ENCODE measurements at places on chromosomes 5 and 9. TPM values are rescaled to one million over a fixed set of nuclear protein-coding genes. Genes with fewer than 3 reads are reported as not detected.

- no peaks in the 10 kb centered on the region for H3K36me3 ChIP-seq
- DNase-seq, result no peak
- no peak overlapping the region for H3K4me3 ChIP-seq
- peaks cover 3% of the 10 kb centered on the region for H3K4me1 ChIP-seq
- H3K27ac ChIP-seq, result peak overlapping the region; percentile 62
These were observed 84.1 kb downstream of the FEM1C start for GRCh38 chr5:115460472-115460871.

DNA sequence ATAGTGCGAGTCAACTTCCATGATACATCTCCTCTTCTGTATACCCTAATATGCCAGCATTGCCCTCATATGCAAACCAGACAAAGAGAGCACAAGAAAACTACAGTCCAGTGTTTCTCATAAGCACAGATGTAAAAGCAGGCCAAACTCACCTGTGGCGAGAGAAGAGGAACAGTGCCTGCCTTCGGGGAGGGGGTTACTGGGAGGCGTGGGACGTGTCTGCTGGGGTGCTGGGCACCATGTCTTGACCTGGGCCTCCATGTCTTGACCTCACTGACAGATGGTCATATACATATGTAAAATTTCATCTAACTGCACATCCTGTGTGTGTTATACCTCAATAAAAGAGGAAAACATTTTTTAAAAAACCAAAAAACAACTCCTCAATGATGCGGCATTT is 159.3 kb upstream of the PPP1R26 start:
- H3K4me3 ChIP-seq, result no peak overlapping the region
- H3K36me3 ChIP-seq, result no peaks in the 10 kb centered on the region
- H3K4me1 ChIP-seq, result no peaks in the 10 kb centered on the region
- peak; percentile 7 for DNase-seq
- H3K27me3 ChIP-seq, result no peaks in the 10 kb centered on the region
- no peak overlapping the region for H3K27ac ChIP-seq

GRCh38 chr5:65766175-65766574 is 44.2 kb downstream of the NLN start:
- H3K27ac ChIP-seq, result no peak overlapping the region
- H3K27me3 ChIP-seq, result no peaks in the 10 kb centered on the region
- H3K36me3 ChIP-seq, result no peaks in the 10 kb centered on the region
- DNase-seq, result no peak
- no peaks in the 10 kb centered on the region for H3K4me1 ChIP-seq

DNA sequence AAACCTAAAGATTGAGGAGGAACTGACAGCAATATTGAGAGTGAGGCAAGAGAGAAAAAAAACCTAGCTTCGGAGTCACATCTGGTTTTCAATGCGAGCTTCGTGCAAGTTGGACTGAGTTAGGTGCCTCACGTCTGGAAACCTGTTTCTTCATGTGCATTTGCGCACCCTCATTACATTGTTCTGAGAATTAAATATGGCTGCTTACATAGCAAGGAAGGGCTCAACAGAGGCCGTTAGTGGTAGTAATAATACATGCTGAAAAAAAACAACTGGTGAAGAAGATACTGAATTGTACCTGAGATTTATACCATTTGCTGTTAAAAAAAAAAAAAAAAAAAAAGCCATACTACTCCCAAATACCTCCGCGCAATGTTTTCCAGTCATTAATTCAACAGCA is 18.6 kb downstream of the DNAJA1 start:
- peak overlapping the region; percentile 94 for H3K27ac ChIP-seq
- H3K4me3 ChIP-seq, result peak overlapping the region; percentile 59
- H3K4me1 ChIP-seq, result peaks cover 15% of the 10 kb centered on the region

DNA sequence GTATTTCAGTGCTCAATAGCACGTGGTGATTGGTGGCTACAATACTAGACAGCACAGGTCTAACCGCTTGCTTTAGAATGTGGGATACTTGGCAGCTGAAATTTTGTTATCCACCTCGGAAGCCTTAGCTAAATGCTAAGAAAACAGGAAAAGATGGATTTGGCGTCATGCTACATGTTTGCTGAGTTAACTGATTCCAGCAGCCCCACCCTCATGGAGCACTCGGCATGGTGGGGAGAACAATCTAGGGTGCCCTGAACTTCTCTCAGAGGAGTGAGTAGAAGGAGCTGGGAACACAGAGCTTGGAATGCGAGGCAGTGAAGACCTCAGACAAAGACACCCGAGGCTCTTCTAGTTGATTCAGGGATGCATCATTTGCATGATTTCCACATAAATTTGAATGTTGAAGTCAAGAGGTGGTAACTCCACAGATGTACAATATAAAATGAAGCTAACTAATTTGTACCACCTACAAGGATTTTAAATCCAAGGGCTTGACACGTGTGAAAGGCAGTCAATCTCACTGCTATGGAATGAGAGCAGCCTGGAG is 145.1 kb upstream of the FSTL4 start:
- no peaks in the 10 kb centered on the region for H3K36me3 ChIP-seq
- H3K27me3 ChIP-seq, result no peaks in the 10 kb centered on the region
- no peak for DNase-seq
- no peaks in the 10 kb centered on the region for H3K4me1 ChIP-seq

DNA sequence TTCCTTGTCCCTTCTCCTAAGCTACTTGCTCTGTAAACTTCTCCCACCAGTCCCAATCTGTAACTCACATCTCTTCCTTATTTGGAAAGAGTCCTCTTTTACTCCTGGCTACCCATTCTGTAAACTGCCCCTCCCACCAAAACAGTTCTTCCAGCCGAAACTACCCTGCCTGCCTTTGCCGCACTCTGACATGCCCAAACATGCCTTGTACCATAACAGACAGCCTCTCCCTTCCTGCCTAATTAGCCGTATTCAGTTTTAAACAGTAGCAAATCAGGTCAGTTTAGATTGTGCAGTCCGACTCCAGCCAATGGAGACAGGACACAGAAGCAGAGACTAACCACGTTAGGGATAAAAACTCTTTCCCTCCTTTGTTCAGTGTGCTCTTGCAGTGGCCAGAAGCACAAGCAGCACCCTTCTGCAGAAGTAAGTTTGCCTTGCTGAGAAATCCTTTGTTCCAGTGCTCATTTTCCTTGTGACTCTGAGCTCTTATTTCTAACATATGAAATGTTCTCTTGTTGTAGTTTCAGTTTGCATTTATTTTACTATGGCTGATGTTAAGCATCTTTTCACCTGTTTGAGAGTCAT is 5.4 kb upstream of the GLT6D1 start:
- no peak overlapping the region for H3K27ac ChIP-seq
- no peaks in the 10 kb centered on the region for H3K36me3 ChIP-seq

- H3K4me3 ChIP-seq, result no peak overlapping the region
- no peaks in the 10 kb centered on the region for H3K4me1 ChIP-seq
- no peaks in the 10 kb centered on the region for H3K27me3 ChIP-seq
- DNase-seq, result no peak
- H3K27ac ChIP-seq, result no peak overlapping the region
These were observed 1.6 kb upstream of the FCN1 start for GRCh38 chr9:134919303-134919702.

DNA sequence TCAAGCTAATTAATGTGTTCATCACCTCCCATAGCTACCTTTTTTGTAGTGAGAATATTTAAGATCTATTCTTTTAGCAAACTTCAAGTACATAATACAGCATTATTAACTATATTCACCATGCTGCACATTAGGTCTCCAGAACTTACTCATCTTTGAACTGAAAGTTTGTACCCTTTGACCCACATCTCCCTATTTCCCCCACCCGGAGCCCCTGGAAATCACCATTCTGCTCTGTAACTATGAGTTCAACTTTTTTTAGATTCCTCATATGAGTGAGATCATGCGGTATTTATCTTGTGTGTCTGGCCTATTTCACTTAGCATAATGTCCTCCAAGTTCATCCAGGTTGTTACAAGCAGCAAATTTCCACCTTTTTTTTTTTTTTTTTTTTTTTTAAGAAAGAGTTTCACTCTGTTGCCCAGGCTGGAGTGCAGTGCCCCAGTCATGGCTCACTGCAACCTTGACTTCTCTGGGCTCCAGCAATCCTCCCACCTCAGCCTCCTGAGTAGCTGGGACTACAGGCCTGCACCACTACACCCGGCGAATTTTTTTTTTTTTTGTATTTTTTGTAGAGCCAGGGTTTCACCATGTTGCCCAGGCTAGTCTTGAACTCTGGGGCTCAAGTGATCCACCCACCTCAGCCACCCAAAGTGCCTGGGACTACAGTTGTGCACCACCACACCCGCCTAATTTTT is 100.4 kb upstream of the SAP30L start:
- H3K27me3 ChIP-seq, result no peaks in the 10 kb centered on the region
- H3K4me3 ChIP-seq, result no peak overlapping the region
- DNase-seq, result no peak
- no peak overlapping the region for H3K27ac ChIP-seq
- no peaks in the 10 kb centered on the region for H3K36me3 ChIP-seq

- no peak overlapping the region for H3K27ac ChIP-seq
- DNase-seq, result no peak
- H3K4me3 ChIP-seq, result no peak overlapping the region
- no peaks in the 10 kb centered on the region for H3K27me3 ChIP-seq
- H3K36me3 ChIP-seq, result no peaks in the 10 kb centered on the region
- peaks cover 2% of the 10 kb centered on the region for H3K4me1 ChIP-seq
These were observed 197.7 kb downstream of the MCTP1 start for GRCh38 chr5:95086927-95087815.

UBE2QL1 gene
- 0.09 TPM for total RNA-seq

ZDHHC11 gene
- 32.4 TPM for total RNA-seq

SLC45A2 gene
- not detected for total RNA-seq

MEIKIN gene
- total RNA-seq, result not detected

Data from upper lobe of left lung (tissue), 6 donors.